CD4-positive, alpha-beta T cell (primary cell): ENCODE measurements at places on chromosomes 7 and 10.

GRCh38 chr10:77629775-77630506, 7.7 kb downstream of the KCNMA1 start:
- no peak for DNase-seq

- no peak for DNase-seq
Observed at GRCh38 chr10:12961416-12962205, 39.9 kb downstream of the CCDC3 start.

DNA sequence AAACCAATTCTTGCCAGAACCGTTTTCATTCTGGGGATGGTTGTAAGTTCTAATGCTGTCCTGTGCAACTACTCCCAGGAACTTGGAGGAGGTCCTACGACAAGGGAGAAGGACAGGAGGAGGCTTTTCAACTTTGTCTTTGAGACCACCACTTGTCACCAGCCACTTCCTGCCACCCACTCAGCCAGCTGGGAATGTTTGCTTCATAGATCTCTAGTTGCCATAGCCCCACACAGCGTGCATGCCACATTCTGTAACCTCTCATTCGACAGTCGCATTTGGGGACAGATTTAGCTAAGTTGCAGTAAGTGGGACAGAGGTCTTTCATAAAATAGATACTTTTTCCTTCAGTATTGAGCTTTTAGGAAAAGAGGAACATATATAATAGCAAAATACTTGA, 78.0 kb downstream of the TAF3 start:
- no peak for DNase-seq

- no peak for DNase-seq
Observed at GRCh38 chr10:88234297-88234696, 348.8 kb downstream of the RNLS start.

DNA sequence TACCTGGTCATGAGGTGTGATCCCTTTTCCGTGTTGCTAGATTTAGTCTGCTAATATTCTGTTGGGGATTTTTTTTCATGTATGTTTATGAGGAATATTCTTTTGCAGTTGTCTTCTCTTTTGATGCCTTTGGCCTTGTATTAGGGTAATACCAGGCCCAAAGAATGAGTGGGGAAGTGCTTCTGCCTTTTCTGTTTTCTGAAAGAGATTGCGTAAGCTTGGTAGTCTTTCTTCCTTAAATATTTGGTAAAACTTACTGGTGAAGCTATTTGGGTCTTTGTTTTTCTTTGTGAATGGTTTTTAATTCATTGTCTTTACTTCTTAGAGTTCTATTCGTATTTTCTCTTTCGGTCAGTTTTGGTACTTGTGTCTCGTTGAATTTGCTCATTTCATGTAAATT, 51.1 kb downstream of the SHH start:
- DNase-seq, result no peak

- no peak for DNase-seq
Observed at GRCh38 chr10:104331208-104331838, 6.9 kb downstream of the ITPRIP start.

GRCh38 chr10:90306187-90306586, 551.7 kb downstream of the HTR7 start:
- no peak for DNase-seq

DNA sequence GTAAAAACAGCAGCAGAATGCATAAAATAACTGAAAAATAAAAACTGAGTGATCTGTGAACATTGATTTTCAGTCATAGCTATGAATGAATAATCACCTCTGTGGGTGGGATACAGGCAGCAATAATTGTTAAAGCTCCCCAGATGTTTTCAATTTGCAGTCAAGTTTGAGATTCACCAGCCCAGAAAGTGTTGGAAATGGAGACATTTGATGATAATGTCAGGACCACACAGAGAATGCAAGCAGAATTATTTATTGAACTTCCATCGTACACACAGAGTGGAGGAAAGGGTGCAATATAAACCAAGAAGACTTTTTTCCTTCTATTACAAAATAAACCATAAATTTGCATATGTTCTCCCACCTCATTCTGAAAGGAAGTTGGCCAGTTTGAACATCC, 601.7 kb downstream of the ANKRD7 start:
- DNase-seq, result no peak
